ENCODE measurements at places on chromosomes 16 and 17. TPM values are rescaled to one million over a fixed set of nuclear protein-coding genes. Genes with fewer than 3 reads are reported as not detected.

EFNB3 gene
- 0.42 TPM for total RNA-seq

MMP2 gene
- 287 TPM for total RNA-seq

OR2C1 gene
- total RNA-seq = not detected

ARL5C gene
- 1.7 TPM for total RNA-seq

GPR142 gene
- total RNA-seq = 0.39 TPM

CDRT15 gene
- total RNA-seq = not detected

NFAT5 gene
- total RNA-seq = 47.1 TPM

CSF3 gene
- total RNA-seq = 0.42 TPM

ITGA2B gene
- 0.58 TPM for total RNA-seq

SLC47A1 gene
- not detected for total RNA-seq

TMEM106A gene
- 6.2 TPM for total RNA-seq

KRT28 gene
- not detected for total RNA-seq

AIPL1 gene
- not detected for total RNA-seq

PRAC1 gene
- total RNA-seq = not detected

PIK3R5 gene
- total RNA-seq = 7.0 TPM

NPIPA3 gene
- 0.84 TPM for total RNA-seq

PMP22 gene
- 253 TPM for total RNA-seq

CCL8 gene
- total RNA-seq = not detected

SP6 gene
- total RNA-seq = 0.33 TPM

TEX19 gene
- not detected for total RNA-seq

Measured in esophagus muscularis mucosa (tissue), 4 donors.